ENCODE measurements at places on chromosomes 12 and 14.

DNA sequence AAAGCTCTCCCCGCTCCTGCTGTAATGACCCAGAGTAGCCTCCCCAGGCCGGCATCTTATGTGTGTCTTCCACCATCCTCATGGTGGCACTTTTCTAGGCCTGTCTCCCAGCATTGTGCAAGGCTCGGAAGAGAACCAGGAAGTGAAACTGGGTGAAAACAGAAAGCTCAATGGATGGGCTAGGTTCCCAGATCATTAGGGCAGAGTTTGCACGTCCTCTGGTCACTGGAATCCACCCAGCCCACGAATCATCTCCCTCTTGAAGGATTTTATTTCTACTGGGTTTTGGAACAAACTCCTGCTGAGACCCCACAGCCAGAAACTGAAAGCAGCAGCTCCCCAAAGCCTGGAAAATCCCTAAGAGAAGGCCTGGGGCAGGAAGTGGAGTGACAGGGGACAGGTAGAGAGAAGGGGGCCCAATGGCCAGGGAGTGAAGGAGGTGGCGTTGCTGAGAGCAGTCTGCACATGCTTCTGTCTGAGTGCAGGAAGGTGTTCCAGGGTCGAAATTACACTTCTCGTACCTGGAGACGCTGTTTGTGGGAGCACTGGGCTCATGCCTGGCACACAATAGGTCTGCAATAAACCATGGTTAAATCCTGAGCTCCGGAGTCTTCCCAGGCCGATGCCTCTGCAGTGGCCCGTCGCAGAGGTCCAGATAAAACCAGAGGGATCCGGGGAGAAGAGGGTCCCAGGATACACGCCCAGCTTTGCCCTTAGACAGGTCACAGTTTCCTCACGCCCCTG lies 15.6 kb downstream of the ACVRL1 start:
- DNase-seq: peak; percentile 5

DNA sequence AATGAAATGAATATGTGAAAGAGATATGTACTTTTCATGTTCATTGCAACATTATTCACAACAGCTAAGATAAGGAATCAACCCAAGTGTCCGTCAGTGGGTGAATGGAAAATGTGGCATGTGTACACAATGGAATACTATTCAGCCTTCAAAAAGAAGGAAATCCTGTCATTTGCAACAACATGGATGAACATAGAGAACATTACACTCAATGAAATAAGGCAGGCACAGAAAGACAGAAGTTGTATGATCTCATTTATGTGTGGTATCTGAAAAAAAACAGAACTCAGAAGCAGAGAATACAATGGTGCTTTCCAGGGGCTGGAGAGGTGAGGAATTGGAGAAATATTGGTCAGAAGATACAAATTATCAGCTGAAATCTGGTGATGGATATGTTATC lies 54.0 kb downstream of the TAOK3 start:
- DNase-seq: no peak

GRCh38 chr12:108858311-108859074 lies 1.1 kb upstream of the SSH1 start:
- DNase-seq: no peak

DNA sequence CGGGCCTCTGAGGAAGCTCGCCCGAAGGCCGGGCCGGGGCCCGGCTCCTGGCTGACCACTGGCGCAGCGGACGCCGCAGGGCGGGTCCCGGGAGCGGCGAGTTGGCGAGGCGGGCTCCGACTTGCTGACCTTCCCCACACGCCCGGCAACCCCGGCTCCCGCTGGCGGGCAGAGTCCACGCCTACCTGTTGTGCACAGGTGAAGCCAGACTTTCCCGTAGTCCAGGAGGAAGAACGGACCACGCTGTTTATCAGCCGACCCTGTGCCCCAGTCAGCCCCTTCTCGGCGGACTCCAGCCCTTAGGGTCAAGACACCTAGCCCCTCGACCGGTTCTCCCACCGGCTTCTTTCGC lies 407 bp downstream of the HEATR5A start:
- peak; percentile 73 for DNase-seq

DNA sequence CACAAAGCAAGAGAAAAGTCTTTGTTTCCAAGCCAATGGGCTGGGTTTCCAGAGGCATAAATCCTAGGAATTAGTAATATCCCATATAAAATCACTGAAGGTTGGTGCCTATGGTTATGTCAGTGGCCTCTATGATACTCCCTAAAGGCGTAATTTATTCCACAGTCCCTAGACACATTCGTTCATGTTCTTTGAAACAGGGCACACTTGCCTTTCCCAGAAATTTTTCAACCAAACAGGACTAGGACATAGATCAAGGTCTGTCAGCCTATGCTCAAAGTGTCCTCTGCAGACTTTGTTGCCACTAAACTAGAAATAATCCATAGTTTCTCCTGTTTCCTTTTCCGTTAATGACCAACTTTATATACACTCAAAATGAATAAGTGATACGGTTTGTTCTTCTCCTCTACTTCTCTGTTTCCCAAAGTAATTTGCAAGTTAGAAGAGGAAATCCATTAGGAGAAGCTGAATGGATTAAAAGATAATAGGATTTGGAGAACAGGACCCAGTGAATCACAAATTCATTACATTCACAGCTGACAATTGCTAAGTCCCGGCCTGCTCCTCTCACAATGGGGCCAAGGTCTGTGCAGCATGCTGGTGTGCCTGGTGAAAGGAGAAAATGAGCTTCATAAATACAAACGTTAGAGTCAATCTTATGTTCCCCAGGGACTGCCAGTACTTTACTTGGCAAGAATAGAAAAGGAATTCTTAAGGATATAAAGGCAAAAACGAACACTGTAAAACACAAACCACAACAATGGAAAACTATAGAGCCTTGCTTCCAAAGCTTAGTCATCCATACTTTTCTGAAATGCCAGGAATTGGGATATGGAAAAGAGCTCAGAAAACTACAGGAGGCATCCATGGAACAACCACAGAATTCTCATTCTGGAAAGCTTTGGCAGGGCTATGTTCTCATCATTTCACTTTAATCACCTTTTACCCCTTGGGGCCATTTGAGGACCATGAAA lies 966.2 kb downstream of the NRXN3 start:
- no peak for DNase-seq

DNA sequence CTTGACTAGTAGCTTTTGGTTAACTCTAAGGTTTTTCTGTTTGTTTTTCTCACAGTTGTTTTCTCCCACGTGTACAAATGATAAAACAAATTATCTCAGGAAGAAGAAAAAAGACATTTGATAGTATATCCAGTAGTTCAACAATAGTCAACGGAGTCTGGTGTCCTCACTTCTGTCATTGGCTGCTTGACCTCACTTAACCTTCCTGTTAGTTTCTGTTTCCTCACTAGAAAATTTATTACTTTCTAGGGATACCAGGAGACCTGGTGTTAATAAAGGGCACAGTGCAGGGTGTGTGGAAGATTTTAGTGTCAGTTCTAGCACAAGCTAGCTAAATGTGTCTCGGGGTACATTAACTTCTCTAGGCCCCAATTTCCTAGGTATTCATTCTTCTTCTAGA lies 116.0 kb downstream of the PRKCH start:
- DNase-seq: no peak

DNA sequence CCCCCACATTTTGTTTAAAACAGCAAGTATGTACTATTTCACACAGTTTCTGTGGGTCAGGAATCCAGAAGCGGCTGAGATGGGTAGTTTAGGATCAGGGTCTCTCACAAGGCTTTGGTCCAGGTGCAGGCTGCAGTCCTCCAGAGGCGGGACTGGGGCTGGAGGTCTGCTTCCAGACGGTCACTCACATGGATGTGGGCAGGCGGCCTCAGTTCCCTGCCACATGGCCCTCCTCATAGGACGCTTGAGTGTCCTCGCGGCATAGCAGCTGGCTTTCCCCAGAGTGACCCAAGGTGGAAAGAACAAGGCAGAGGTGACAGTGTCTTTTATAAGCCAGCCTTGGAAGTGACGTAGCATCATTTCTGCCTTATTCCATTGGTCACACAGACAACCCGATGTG lies 7.9 kb upstream of the C1RL start:
- DNase-seq: peak; percentile 50

DNA sequence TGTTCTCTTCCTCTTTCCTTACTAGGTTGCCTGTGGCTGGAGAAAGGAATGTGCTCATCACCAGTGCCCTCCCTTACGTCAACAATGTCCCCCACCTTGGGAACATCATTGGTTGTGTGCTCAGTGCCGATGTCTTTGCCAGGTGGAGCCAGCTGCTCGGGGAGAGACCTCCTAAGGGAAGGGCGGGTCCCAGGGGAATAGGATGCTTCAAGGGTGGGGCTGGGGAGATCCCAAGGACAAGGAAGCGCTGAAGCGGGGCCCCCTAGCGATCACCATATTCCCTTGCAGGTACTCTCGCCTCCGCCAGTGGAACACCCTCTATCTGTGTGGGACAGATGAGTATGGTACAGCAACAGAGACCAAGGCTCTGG lies 10.2 kb downstream of the MARS1 start:
- no peak for DNase-seq

DNA sequence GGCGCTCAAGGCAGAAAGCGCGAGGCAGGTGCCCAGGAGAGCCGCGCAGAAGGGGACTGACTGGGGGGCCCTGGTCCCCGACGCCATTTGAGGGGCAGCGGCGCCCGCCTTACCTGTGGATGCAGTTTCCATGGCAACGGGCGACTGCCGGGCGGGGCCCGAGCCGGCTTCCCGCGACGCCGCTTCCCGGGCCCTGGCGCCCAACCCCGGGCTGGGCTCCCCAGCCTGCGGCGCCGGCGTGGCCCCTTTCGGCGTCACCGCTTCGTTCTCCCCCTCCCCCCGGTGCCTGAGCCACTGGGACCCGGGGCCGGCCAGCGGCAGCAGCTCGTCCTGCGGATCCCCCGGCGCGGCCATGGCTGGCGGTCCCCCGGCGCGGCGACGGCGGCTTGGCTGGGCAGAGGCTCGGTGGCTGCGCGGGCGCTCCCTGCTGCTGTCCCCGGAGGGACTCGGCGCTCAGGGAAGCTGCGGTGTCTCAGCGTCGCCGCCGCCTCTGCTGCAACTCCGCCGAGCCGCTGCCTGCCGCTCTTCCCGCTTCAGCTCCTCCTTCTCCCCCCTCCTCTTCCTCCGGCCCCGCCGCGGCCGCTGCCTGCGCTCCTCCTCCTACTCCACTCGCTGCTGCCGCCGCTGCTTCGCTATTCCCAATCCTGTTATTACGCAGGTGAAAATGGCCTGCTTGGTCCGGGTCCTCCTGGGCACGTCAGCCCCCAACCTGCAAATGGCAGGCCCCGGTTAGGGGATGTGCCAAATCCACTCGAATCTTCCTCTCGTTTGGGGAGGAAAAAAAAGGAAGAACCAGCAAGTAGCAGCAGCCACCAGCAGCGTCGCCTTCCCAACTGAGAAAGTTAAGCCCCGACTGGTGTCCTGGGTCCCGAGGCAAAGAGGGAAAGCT lies at the start of gene RTN1:
RTN1 (minus strand) TSS at position 500 of the 889 bp plus-strand sequence; CDS start at position 354, 146 bp downstream.
- peak; percentile 62 for DNase-seq

- DNase-seq: no peak
These were observed 3.8 kb upstream of the FBRSL1 start for GRCh38 chr12:132486168-132486567.

DNA sequence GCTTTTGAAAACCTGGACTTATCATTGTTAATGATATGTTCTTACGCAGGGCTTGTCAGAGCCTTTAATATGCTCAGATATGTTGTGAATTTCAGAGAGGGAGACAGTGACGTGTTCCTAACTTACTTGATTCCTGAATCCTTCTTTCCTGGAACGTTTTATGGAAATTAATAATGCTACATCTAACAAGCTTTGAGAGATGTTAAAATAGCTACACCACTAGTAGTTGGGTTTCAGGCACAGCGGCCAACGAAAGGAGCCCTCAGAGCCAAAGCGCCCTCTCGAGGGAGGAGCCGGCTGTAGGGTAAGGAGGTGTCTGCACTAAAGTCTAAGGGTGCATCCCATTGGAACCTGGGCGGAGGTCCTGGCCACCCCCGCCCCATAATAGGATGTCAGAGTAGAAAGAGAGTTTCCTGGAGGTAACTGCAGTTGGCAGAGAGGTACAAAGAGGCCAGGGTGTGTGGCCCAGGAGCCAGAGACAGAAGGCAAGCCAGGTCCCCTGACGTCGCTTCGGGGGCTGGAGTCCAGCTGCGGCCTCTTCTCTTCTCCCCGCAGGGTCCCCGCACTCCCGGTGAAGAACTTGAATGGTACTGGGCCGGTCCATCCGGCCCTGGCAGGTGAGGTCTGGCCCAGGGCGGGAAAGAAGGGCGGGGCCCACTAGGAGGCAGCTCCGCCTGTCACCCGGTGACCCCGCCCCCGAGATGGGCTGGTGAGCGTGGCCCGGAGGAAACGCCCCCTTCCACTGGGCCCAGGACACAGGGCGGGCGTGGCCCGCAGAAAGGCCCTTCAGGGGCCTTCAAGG lies 36.3 kb downstream of the DTX1 start:
- DNase-seq: no peak

GRCh38 chr12:120909633-120910298 lies 5.6 kb upstream of the SPPL3 start:
- DNase-seq: no peak

GRCh38 chr12:19591951-19592350 lies 152.7 kb downstream of the AEBP2 start:
- DNase-seq: no peak

- DNase-seq: peak; percentile 80
These were observed 101.9 kb upstream of the SFSWAP start for GRCh38 chr12:131608740-131609690.

GRCh38 chr12:58359084-58359483 lies 417.7 kb downstream of the ATP23 start:
- DNase-seq: no peak

- DNase-seq: no peak
These were observed 80.9 kb downstream of the SLC4A8 start for GRCh38 chr12:51505360-51506105.

- no peak for DNase-seq
These were observed 15.7 kb downstream of the PLEKHG7 start for GRCh38 chr12:92718483-92718990.

GRCh38 chr14:106062502-106063272 lies 536.3 kb downstream of the TMEM121 start:
- DNase-seq: no peak

DNA sequence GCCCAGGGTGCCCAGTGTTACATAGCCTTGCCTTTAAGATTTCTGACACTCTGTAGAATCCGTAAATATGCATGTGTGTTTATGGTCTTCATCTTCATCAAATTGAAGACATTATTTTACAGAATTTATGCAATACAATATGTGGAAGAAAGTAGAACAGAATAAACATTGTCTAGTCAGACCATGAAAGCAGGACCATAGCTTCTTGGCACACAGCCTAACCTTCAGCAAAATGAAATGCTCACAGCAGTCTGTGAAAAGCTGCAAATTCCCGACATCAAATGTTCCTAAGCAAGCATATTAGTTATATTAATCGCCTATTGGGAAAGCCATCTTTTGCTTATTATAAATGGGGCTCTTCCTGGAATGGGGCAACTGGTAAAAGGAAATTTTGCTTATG lies 111.3 kb upstream of the GARIN2 start:
- DNase-seq: no peak

DNA sequence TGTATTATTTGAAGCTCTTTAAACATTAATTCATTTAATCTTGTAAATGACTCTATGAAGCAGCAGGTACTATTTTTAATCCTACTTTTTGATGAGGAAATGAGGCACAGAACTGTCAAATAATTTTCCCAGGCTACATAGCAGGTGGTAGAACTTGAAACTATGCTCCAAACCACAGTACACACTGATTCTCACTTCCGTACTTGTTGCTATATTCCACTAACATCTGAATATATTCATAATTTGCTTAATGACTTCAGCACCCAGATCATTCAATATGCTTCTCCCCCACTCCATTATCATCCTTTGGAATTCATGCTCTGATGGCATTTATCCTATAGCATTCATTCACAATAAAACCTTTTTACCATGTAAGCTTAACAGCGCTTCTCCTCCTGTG lies 4.9 kb downstream of the ERGIC2 start:
- DNase-seq: no peak

GRCh38 chr12:102806110-102806509 lies 110.9 kb downstream of the PAH start:
- DNase-seq: no peak

GRCh38 chr14:23154964-23155587 lies 28.4 kb downstream of the SLC7A8 start:
- no peak for DNase-seq
